Transverse colon (tissue), 4 donors: ENCODE measurements at places on chromosomes 3 and 15. TPM values are rescaled to one million over a fixed set of nuclear protein-coding genes. Genes with fewer than 3 reads are reported as not detected.
A peak's percentile ranks its signal among the peaks of the same experiment; 100 is the strongest.

Gene KLHL18
- 16.2 TPM for total RNA-seq

DNA sequence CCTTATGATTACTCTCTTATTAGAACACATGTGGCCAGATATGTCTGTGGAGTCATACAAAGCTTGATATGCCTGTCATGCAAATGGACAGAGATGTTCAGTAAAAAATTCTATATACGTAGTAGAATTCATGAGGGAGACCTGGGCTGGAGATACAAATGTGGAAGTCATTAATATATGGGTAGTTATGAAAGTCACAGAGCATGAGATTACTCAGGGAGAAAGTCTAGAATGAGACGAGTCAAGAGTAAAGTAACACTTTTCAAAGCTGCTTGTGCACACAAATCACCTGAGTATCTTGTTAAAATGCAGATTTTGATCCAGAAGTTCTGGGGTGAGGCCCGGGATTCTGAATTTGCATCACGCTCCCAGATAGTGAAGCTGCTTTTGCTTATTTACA, 28.4 kb downstream of the OXSM start:
- peaks cover 21% of the 10 kb centered on the region for H3K4me1 ChIP-seq
- no peak for DNase-seq
- H3K4me3 ChIP-seq = no peak overlapping the region
- no peaks in the 10 kb centered on the region for H3K27me3 ChIP-seq

Gene ARF4
- total RNA-seq = 94.2 TPM

Gene GPR171
- total RNA-seq = not detected

DNA sequence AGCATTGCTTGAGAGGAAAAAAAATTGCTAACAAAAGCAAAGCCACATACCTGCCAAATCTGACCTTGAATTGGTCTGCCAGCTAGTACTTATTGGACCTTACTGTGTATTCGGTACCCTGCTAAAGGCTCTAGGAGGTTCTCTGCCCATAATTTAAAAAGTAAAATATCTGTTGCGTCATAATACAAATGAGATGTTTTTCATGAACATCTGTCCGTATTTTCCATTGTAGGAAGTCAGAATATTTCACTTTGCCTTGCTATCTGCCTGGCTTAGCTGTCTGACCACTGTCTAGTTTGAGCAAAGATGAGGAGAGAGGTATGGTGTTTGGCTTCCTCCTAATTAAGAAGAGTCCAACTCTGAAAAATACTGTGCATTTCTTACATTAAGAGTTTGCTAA, 10.8 kb upstream of the C3orf20 start:
- no peak overlapping the region for H3K4me3 ChIP-seq
- H3K36me3 ChIP-seq = no peaks in the 10 kb centered on the region
- no peak for DNase-seq
- no peak overlapping the region for H3K27ac ChIP-seq
- no peaks in the 10 kb centered on the region for H3K4me1 ChIP-seq

- H3K27me3 ChIP-seq = no peaks in the 10 kb centered on the region
- H3K27ac ChIP-seq = no peak overlapping the region
- H3K4me1 ChIP-seq = no peaks in the 10 kb centered on the region
Measured at GRCh38 chr3:98136631-98137030, 6.1 kb downstream of the OR5H1 start.

Gene EEF1AKMT4
- 5.9 TPM for total RNA-seq

- no peaks in the 10 kb centered on the region for H3K4me1 ChIP-seq
- DNase-seq = no peak
- H3K27me3 ChIP-seq = no peaks in the 10 kb centered on the region
- no peaks in the 10 kb centered on the region for H3K36me3 ChIP-seq
- no peak overlapping the region for H3K27ac ChIP-seq
Measured at GRCh38 chr3:151315136-151315535, 1.5 kb downstream of the GPR87 start.

Gene CFAP44
- 11.7 TPM for total RNA-seq

GRCh38 chr15:71806452-71806931, 3.9 kb upstream of the NR2E3 start:
- no peaks in the 10 kb centered on the region for H3K27me3 ChIP-seq
- H3K36me3 ChIP-seq = no peaks in the 10 kb centered on the region
- no peak overlapping the region for H3K27ac ChIP-seq
- DNase-seq = no peak
- H3K4me1 ChIP-seq = no peaks in the 10 kb centered on the region

DNA sequence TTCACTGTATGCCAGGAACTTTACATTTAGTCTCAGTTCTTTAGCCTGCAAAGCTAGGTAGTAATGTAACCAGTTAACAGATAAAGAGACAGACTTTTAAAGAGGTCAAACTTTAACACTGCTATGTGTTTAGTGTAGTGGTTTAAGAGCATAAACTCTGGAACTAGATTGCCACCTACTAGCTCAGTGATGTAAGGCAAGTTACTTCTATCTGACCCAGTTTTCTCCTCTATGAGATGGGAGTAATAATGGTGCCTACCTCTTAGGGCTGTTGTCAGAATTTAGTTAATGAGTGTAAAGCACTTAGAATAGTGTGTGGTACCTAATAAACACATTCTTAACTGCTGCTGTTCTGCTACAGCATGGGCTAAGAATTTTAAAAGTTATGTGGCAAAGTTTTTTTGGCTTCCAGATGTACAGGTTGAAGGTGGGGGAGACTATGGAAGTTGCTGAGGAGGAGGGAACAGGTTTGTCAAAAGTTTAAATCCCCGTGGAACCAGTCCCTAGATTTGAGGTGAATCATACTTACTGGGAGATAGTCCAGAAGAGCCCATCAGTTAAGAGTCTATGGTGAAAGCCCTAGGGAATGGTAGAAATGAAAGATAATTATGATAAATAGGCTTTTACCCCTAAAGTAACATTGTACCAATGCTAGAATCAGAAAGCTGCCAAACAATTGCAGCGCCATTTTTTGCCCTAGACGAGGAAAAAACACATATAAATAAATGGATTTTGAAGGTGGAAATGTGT, 13.9 kb downstream of the TSC22D2 start:
- DNase-seq = no peak
- peaks cover 23% of the 10 kb centered on the region for H3K4me1 ChIP-seq
- no peak overlapping the region for H3K4me3 ChIP-seq
- no peaks in the 10 kb centered on the region for H3K27me3 ChIP-seq

DNA sequence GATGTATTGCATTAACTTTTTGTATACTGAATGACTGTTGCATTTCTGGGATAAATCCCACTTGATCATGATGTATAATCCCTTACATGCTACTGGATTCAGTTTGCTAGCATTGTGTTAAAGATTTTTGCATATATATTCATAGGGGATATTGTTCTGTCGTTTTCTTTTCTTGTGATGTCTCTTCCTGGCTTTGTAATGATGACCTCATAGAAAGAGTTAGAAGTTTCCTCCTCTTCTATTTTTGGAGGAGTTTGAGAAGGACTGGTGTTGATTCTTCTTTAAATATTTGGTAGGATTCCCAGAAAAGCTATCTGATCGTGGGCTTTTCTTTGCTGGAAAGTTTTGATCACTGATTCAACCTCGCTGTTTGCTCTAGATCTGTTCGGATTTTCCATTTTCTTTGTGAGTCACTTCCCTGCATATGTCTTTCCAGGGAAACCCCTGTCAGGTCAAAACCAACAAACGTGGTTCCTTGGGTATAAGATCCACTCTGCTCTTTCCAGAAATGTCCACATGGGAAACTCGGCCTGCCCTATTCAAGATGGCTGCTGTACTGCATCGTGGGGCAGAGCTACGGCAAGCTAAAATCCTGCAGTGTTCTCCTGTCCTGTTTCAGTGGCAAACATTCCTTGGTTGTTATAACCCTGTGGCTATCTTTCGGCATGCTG, 120.4 kb downstream of the GABRG3 start:
- H3K36me3 ChIP-seq = no peaks in the 10 kb centered on the region
- no peak for DNase-seq
- H3K27me3 ChIP-seq = no peaks in the 10 kb centered on the region
- no peak overlapping the region for H3K4me3 ChIP-seq
- no peaks in the 10 kb centered on the region for H3K4me1 ChIP-seq
- no peak overlapping the region for H3K27ac ChIP-seq

- no peaks in the 10 kb centered on the region for H3K36me3 ChIP-seq
- H3K4me3 ChIP-seq = no peak overlapping the region
- H3K27ac ChIP-seq = peak overlapping the region; percentile 3
- no peaks in the 10 kb centered on the region for H3K27me3 ChIP-seq
Measured at GRCh38 chr3:111681661-111682426, 86.7 kb upstream of the ZBED2 start.

- DNase-seq = no peak
- H3K36me3 ChIP-seq = peaks cover 7% of the 10 kb centered on the region
- H3K4me3 ChIP-seq = no peak overlapping the region
- H3K27me3 ChIP-seq = no peaks in the 10 kb centered on the region
Measured at GRCh38 chr15:89157918-89158564, 63.3 kb downstream of the RLBP1 start.

DNA sequence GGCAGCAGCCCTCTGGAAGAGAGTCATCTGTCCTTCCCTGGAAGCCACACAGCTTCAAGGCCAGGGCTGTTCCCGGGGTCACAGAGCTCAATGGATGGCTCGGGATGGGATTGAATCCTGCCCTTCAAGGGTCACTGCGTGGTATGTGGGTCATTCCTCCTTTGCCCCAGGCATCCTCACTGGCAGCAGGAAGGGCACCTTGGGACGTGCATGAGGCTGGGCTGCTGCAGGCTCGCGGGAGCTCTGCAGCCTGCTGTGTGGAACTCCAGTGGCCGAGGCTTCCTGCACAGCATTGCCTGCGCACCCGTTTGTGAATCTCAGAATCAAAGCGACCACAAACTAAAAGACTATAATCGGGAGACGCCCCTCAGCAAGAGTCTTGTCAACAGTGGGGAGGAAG, 60.7 kb downstream of the PCSK6 start:
- no peaks in the 10 kb centered on the region for H3K4me1 ChIP-seq
- no peak for DNase-seq
- H3K4me3 ChIP-seq = no peak overlapping the region
- no peaks in the 10 kb centered on the region for H3K27me3 ChIP-seq
- no peaks in the 10 kb centered on the region for H3K36me3 ChIP-seq
- H3K27ac ChIP-seq = no peak overlapping the region

DNA sequence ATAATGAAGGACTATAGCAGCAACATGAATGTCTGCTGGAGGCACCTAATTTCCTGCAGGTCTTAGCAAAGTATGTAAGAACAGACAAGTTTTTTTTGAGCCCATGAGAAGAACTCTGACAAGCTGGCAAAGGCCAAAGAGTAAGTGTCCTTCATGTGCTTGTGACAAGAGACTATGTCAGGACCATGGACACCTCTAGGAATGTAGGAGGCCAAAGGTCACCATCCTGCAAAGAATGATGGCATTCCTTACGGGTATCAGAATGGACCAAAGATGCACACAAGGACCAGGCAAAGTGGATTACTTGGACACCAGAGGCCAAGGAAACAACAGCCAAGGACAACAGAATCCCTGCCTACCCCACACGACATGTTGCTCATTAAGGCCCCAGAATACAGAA, 858.5 kb upstream of the CFAP20DC start:
- DNase-seq = no peak
- no peak overlapping the region for H3K27ac ChIP-seq
- no peaks in the 10 kb centered on the region for H3K27me3 ChIP-seq
- no peak overlapping the region for H3K4me3 ChIP-seq
- no peaks in the 10 kb centered on the region for H3K4me1 ChIP-seq
- no peaks in the 10 kb centered on the region for H3K36me3 ChIP-seq

GRCh38 chr15:41935566-41936020, 36.8 kb downstream of the EHD4 start:
- no peak overlapping the region for H3K4me3 ChIP-seq
- no peak for DNase-seq
- H3K27me3 ChIP-seq = no peaks in the 10 kb centered on the region

Gene MORC1
- total RNA-seq = not detected

GRCh38 chr3:52805270-52806039, 10.9 kb downstream of the ITIH3 start:
- H3K4me3 ChIP-seq = no peak overlapping the region
- no peaks in the 10 kb centered on the region for H3K27me3 ChIP-seq
- H3K27ac ChIP-seq = no peak overlapping the region
- H3K4me1 ChIP-seq = no peaks in the 10 kb centered on the region
- no peaks in the 10 kb centered on the region for H3K36me3 ChIP-seq
- no peak for DNase-seq

GRCh38 chr3:73868688-73869315, 244.1 kb upstream of the PDZRN3 start:
- H3K4me1 ChIP-seq = no peaks in the 10 kb centered on the region
- no peaks in the 10 kb centered on the region for H3K36me3 ChIP-seq
- H3K27me3 ChIP-seq = no peaks in the 10 kb centered on the region
- no peak overlapping the region for H3K27ac ChIP-seq
- DNase-seq = peak; percentile 24
